ENCODE measurements at places on chromosomes 7 and 10.

- no peak for DNase-seq
Observed at GRCh38 chr7:36286226-36286625, 103.4 kb upstream of the ANLN start.

DNA sequence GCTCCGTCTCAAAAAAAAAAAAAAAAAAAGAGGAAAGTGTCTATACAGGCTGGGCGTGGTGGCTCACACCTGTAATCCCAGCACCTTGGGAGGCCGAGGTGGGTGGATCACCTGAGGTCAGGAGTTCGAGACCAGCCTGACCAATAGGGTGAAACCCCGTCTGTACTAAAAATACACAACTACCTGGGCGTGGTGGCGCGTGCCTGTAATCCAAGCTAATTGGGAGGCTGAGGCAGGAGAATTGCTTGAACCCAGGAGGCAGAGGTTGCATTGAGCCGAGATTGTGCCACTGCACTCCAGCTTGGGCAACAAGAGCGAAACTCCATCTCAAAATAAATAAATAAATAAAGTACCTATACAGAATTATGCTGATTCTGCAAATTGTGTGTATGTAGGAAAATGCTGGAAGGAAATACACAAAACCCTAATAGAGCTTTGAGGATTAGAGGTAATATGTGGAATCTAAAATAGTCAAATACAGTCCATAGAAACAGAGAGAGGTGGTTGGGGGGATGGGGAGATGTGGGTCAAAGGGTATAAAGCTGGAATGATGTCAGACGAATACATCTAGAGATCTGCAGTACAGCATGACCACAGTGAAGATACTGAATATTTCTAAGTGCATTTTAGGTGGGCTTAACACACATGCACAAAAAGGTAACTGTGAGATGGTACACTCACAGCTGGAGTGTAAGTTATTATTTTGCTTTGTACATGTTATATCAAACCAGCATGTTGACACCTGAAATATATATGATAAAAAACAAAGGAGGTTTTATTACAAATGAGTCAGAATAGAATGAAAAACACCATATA, 174.5 kb upstream of the KLF14 start:
- DNase-seq, result no peak

DNA sequence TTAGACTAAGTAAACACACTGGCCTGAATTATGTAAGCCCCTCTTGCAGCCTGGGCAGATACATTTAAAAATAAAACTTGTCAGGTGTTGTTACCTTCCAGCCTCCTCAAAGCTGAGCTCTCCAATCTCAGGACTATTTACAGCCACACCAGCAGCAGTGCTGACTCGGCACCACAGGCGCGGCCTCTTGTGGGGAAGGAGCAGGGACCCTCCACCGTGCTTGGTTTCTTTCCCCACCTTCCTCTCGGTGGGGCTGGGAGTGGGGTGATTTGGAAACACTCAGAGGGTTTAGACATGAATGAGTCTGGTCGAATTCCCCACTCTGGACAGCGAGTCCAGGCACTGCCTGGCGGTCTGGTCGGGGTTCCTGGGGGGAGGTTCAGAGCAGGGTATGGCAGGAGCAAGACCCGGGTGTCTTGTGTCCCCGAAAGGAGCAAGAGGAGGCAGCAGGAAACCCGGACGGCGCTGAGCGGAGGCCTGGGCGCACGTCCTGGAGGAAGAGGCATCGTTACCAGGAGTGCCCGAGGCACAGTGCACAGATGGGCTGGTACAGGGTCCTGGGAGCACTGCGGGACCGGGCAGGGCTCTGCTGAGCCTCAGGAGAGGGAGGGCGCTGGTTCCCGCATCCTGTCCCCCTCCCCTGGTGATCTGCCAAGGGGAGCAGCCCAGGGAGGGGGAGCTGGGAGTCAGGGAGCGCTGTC, 29.2 kb upstream of the CFAP46 start:
- no peak for DNase-seq

- DNase-seq, result no peak
Observed at GRCh38 chr7:142436601-142437000, 178.7 kb upstream of the PRSS58 start.

DNA sequence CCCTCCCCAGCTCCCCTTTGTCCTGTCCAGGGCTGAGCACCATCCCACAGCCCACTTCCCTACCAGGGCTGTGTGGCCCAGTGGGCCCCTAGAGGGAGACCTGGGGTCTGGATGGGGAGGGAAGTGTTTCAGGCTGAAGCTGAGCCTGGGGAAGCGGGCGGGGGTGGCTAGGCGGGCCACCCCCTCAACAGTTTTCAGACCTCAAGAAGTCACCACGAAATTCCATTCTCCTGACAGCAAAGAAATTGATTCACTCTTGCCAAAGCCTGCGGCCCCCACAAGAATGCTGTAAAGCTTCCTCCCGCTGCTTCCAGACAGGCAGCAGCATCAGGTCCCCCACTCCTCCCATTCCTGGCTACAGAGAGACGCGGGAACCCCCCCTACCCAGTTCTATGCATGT, 2.5 kb upstream of the LFNG start:
- DNase-seq, result no peak

GRCh38 chr7:47253650-47254080, 328.2 kb downstream of the TNS3 start:
- no peak for DNase-seq

DNA sequence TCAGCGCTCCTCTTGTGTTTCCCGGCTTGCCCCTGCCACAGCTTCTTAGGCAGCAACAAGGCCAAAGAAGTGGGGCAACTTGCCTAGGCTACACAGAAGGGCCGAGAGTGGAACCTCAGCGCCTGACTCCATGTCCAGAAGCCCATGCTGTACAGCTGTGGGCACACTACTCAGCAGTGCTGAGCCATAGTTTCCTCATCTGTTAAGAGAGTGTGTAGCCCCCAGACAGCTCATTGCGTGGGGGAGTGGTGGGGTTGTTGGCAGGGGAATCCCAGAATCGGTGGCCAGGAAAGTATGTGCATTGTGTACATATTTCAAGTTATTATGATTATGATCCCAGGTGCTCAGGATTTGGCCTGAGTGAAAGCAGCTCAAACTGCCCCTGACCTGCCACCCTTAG, 96.2 kb downstream of the CDH23 start:
- no peak for DNase-seq

GRCh38 chr10:58625070-58625469, 112.4 kb downstream of the BICC1 start:
- DNase-seq, result no peak

- DNase-seq, result peak; percentile 82
Observed at GRCh38 chr10:73771722-73772280, 10.0 kb upstream of the CHCHD1 start.

DNA sequence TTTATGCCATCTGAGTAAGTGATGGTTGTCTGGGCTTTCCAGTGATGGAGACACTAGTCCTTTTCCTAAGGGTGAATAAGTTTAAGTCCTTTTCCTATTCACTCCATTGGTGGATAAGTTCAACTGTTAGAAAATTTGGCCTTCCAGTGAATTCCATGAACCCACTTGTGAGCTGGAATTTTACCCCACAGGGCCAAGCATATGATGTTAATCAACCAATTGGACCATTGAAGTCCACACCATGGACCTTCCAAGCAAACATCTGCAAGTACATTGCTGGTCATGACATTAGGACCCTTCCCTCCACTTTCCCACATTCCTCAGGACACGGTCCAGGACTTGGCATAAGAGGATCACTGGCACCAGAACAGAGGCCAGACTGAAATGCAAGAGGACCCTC, 381.4 kb downstream of the RPS24 start:
- DNase-seq, result no peak

- DNase-seq, result no peak
Observed at GRCh38 chr10:70674560-70675495, 2.5 kb downstream of the ADAMTS14 start.

GRCh38 chr10:637221-637620, 52.2 kb downstream of the DIP2C start:
- no peak for DNase-seq

GRCh38 chr7:17131060-17131345, 167.4 kb upstream of the AHR start:
- no peak for DNase-seq

DNA sequence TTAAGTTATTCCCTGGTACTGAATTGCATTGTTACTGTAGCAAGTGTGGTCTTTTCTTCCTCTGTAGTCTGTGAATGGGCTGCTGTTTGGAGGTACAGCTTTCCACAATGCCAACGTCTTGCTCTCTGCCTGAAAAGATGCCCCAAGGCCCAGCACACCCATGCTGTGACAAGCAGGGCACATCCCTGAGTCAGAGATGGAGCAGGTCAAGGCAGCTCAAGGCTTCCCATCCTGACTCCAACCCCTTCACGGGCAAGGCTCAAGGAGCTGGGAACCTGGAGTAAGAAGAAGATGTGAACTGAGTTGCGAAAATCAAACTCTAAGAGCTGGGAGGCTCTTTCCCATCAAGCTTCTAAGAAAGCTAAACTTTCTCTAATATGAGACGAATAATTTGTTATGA, 27.2 kb downstream of the SVIL start:
- DNase-seq, result no peak

DNA sequence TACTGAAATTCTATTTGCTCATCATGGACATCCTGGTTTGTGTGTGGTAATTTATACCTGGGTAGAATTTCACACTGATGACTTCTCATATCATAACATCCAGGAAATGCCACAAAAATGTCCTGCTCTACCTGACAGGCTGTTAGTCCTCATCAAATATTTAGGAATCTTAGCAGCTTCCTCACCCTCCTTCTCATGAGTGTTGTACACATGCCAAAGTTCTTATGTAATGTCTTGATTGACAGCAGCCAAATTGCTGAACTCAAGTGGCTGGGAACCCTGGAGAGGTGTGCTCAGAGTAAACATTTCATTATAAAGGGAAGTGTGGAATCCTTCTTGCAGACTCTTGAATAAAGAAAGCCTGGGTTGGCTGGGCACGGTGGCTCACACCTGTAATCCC, 8.9 kb downstream of the EEPD1 start:
- no peak for DNase-seq

DNA sequence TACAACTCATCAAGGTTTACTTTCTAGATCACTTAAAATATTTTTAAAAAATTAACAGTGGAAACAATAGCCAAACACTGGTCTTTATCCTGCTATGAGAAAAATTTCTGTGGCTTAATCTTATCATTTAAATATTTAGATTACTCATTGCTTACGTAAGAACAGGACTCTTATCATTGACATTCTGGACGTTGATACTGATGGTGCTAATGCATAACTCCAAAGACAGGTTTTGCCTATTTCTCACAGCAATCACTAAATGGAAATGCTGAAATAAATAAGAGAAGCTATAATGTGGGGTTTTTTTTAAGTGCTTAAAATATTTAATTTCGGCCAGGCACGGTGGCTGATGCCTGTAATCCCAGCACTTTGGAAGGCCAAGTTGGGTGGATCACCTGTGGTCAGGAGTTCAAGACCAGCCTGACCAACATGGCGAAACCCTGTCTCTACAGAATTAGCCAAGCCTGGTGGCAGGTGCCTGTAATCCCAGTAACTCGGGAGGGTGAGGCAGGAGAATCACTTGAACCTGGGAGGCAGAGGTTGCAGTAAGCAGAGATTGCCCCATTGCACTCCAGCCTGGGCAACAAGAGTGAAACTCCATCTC, 195.0 kb downstream of the HGF start:
- no peak for DNase-seq

DNA sequence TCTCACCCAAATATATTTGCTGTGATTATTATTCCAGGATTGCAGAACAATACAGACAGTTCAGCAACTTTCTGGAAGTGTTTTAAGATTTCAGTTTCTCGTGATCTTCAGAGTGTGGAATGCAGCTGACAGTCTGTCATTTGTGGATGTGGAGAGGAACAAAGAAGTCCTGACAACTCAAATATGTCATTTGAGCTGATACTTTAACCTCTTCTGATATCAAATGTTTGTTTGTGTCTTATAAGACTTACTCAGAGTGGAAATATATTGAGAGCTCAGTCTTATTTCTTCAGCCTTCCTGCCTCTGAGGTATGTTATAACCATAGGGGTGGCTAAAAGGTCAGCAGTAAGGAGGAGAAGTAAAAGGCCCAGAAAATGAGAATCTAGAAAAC, 96.4 kb downstream of the OSBPL3 start:
- DNase-seq, result no peak

DNA sequence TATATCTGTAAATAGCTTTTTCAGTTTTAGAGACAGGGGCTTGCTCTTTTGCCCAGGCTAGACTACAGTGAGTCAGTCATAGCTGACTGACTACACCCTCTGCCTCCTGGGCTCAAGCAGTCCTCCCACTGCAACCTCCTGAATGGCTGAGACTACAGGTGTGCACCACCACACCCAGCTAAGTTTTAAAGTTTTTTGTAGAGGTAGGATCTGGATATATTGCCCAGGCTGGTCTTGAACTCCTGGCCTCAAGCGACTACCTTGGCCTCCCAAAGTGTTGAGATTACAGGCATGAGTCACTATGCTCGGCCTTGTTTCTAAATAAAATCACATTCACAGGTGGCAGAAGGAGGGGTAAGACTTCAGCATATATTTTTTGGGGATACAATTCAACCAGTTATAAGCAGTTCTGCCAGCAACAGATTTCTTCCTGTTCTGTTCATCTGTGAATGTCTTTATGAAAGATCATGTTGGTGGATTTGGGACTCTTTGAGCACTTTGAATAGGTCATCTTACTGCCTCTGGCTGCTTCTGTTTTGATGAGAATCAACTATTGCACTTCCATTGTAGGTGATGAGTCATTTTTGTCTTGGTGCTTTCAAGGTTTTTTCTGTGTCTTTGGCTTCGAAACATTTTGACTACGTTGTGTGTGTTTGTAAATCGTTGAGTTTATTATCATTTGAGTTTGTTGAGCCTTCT, 15.7 kb downstream of the RBM33 start:
- DNase-seq, result no peak

DNA sequence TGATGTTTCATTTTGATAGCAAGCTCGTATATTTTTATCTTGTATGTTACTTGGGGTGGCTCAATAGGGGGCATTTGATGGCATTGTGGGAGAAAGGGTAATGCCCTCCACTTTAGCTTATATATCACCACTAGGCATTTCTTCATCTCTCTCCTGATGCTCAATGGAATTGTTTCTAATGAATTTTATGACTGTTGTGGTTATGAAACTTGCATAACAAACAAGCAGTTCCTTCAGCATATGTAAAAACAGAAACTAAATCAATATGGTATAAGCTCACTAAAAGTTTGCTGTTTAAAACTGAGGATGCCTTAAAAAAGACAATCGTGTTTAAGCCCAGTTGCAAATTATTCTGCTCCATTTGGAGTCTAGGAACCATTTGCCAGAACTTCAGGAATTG, 75.5 kb downstream of the CDK14 start:
- no peak for DNase-seq
